ENCODE measurements at places on chromosomes 12 and 14.

- no peak for DNase-seq
Observed at GRCh38 chr12:53950789-53951576, 3.7 kb upstream of the HOXC12 start.

- DNase-seq: peak; percentile 93
Observed at GRCh38 chr12:108565976-108566375, 3.6 kb downstream of the ISCU start.

DNA sequence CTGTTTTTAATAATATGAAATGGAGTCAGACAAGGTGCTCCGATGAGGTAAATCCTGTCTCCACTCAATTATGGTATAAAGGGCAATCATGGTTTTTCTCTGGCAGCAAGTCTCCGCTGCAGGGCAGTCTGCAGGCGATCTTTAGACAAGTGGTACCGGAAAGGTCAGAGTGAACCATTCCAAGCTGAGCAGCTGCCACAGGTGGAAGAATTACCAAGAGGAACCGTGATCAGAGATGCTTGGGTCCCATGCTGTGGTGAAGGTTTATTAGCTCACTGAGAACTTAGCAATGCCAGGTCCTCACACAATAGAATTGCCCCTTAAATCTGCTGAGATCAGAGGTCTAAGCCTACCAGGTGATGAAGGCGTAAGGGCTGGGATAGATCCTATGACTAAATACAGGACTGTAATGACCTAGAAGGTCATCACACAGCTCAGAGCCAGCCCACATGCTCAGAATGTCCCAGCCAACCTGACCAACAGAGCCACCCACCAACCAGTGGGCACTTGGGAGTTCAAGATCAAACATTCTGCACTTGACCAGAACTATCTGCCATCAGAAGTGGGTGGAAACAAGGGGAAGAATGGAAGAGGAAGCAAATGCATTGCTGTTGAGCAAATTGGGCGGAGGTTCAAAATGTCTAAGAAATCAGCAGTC lies 175.2 kb upstream of the BCL2L14 start:
- DNase-seq: no peak

GRCh38 chr12:47590771-47591360 lies 115.0 kb downstream of the RPAP3 start:
- no peak for DNase-seq

DNA sequence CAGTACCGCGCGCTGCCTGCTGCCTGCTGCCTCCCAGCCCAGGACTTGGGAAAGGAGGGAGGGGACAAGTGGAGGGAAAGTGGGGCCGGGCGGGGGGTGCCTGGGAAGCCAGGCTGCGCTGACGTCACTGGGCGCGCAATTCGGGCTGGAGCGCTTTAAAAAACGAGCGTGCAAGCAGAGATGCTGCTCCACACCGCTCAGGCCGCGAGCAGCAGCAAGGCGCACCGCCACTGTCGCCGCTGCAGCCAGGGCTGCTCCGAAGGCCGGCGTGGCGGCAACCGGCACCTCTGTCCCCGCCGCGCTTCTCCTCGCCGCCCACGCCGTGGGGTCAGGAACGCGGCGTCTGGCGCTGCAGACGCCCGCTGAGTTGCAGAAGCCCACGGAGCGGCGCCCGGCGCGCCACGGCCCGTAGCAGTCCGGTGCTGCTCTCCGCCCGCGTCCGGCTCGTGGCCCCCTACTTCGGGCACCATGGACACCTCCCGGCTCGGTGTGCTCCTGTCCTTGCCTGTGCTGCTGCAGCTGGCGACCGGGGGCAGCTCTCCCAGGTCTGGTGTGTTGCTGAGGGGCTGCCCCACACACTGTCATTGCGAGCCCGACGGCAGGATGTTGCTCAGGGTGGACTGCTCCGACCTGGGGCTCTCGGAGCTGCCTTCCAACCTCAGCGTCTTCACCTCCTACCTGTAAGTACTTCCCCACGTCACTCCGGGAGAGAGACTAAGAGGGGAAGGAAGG lies at the start of gene LGR5:
Gene LGR5, plus strand, starts transcription at position 186 of the 732 bp plus-strand sequence. Its CDS starts 283 bp downstream, at position 469.
- peak; percentile 23 for DNase-seq

DNA sequence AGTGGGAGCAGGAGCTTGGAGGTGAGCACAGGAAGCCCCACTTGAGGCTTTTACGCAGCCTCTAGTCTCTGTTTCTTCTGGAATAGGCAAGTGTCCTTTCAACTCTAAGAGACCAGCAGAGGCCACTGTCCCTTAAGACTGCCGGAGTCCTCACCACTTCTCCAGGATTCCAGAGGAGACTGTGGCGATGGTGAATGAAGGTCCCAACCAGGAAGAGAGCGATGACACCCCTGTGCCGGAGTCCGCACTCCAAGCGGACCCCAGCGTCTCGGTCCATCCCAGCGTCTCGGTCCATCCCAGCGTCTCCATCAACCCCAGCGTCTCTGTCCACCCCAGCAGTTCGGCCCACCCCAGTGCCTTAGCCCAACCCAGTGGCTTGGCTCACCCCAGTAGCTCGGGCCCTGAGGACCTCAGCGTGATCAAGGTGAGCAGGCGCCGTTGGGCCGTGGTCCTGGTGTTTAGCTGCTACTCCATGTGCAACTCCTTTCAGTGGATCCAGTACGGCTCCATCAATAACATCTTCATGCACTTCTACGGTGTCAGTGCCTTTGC lies 442 bp downstream of the FLVCR2 start:
- peak; percentile 50 for DNase-seq

- peak; percentile 15 for DNase-seq
Observed at GRCh38 chr12:57430112-57430930, 522 bp downstream of the R3HDM2 start.

- DNase-seq: peak; percentile 2
Observed at GRCh38 chr14:97380539-97380941, 583.4 kb downstream of the VRK1 start.

GRCh38 chr12:7750350-7750749 lies 3.2 kb upstream of the CLEC4C start:
- DNase-seq: no peak

GRCh38 chr12:2095878-2096277 lies 43.1 kb downstream of the CACNA1C start:
- no peak for DNase-seq

GRCh38 chr14:66140213-66140918 lies 345.8 kb upstream of the CCDC196 start:
- no peak for DNase-seq

DNA sequence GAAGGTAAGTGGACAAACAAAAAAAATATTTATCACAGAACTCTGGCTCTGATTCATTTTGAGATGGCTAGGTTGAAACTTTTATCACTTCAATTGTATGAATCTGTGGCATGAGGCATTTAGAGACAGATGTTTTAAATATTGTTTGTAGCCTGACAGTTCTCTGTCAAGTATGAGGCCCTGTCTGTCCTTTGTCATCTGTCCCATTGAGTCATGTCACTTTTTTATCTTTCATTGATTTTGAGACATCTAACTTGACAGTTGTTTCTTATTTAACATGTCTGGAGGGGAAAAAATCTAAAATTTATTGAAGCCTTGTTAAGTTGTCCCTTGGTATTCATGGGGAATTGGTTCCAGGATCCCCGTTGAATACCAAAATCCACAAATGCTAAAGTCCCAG lies 829.5 kb downstream of the FSCB start:
- DNase-seq: no peak

DNA sequence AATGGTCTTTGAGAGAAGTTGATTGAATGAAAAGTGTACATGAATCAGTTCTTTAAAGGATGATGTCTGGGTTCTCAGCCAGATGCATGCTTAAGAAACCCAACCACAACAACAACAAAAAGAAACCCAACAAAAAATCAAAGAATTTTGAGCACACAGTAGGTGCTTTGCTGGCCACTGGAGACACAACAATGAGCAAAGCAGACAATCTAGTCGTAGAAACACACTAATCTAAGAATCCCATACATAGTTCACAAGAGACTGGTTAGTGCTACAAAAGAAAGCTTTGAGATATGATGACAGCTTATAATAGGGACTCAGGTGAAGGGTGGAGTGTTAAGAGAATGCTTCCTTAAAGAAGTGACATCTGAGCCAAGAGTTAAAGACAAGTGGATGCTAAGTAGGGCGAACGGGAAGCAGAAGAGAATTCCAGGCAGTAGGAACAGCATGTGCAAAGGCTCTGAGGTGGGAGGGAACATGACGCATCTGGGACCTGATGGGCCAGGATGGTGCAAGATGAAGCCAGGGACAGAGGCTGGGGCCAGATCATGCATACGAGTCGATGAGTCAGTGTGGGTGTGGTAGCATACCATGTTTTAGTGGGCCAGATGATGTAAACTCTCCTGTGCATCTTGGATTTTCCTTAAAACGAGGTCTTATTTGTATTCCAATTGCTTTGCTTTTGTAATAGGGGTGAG lies 4.6 kb upstream of the HIP1R start:
- DNase-seq: peak; percentile 77

- no peak for DNase-seq
Observed at GRCh38 chr12:112164011-112164660, 38.8 kb downstream of the TRAFD1 start.

GRCh38 chr12:76588881-76589565 lies 29.5 kb upstream of the OSBPL8 start:
- peak; percentile 29 for DNase-seq

DNA sequence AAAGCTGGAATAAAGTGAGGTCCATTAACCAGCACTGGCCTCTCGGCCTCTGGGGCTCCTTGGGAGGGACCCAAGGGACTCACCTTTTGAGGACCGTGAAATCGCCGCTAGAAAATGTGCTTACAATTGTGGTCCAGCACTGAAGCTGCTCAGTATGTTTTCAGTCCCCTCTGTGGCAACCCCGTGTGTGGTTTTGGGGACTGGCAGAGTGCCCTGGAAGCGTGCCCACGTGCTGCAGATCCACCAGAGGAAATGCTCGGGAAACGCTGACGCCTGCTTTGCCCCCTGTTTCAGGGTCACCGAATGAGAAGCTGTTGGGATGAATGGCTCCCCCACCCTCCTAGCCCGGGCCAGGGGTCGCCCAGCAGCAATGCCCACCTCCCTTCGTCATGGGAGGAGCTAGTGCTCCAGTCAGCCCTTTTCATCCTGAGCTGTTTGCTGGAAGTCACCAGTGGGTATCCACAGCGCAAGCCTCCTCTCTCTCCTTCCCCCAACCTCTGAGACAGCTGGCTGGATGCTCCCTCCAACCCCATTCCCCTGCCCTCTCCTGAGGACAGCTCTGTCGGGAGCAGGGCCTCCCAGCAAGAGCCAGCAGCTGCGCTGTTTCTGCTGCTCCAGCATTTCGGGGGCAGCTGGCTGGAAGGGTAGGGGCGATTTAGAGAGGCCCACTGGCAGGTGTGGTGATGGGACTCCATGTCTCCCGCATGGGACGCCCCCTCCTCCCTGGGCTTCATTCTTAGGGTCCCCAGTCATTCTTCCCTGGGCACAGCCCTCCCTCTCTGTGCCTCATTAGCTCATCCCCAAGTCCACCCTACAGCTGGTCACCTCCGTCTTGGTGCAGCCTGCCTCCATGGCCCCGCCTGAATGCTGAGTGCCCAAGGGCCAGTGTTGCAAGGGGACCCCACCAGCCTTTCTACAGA lies 33.2 kb upstream of the PPP1R13B start:
- peak; percentile 77 for DNase-seq

GRCh38 chr14:100679707-100680438 lies 46.8 kb upstream of the DLK1 start:
- DNase-seq: peak; percentile 90

DNA sequence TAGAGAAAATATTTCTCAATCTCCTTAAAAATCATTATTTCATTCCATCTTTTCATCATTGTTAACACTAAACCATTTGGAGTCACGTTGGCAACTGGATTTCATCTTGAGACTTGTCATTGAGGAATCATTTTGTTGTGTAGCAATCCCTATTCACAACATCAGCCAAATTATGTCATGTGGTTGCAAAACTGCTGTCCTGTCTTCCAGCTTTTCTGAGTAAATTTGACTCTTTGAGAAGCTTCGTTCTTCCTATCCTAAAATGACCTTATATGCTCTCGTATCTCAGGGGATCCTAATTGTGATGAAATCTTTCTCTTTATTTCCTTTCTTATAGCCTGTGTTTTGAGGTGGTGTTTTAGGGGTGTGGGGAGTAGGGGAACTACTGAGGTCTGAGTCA lies 30.6 kb upstream of the KICS2 start:
- DNase-seq: no peak

DNA sequence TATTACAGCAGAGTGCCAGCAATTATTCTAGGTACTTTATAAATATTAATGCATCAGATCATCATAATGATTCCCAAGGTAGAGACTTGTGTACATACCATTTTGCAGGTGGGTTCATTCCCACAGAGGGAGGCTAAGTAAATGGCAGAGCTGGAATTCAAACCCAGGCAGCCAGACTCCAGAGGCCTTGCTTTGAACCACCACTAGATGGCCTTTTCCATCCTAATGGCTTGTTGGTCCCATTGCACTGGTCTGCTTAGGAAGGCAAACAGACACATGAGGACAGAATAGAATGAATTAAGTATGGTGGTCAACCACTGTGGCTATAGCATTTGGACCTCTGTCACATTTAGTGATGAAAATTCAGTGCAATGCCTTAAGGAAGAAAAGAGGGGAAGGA lies 158.7 kb downstream of the METTL25 start:
- DNase-seq: no peak

GRCh38 chr14:97106609-97107008 lies 309.4 kb downstream of the VRK1 start:
- peak; percentile 27 for DNase-seq

DNA sequence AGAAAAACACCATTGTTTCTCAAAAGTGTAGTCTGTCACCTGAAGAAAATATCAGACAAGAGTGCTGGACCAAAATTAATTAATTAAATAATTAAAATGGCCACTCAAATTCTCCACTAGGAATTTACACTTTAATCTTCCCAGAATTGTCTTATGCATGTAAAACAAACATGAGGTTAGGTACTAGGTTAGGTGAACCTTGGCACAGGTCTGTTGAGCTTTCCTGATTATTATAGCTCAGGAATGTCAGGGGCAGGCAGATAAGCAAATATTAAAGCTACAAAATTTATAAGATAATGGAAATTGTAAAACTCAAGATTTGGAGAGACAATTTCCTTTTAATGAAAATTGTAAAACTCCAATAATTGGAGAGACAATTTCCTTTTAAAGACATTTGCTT lies 253.2 kb downstream of the BMP4 start:
- no peak for DNase-seq

DNA sequence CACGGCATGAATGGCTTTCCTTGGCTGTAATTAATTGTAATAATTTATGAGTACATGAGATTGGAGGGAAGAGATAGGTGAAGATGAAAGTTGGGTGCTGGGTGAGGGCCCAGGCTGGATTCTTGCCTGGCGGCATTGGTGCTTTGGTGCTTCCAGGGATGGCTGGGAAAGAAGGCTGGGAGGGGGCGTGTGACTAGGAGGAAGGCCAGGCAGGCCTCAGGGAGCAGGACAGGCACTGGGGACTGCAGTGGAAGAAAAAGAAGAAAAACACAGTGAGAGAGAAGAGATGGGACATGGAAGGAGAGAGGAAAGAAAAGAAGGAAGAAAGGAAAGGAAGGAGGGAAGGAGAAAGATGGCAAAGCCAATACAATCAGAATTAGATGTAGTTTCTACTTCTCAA lies 3.7 kb downstream of the HOXC9 start:
- no peak for DNase-seq

- no peak for DNase-seq
Observed at GRCh38 chr12:47205532-47206449, 126.0 kb upstream of the AMIGO2 start.

- no peak for DNase-seq
Observed at GRCh38 chr12:117193903-117194302, 3.6 kb upstream of the FBXO21 start.

All from M059J (cell line).